WTC11 (cell line): ENCODE measurements at places on chromosomes 2 and 18.
A peak's percentile ranks its signal among the peaks of the same experiment; 100 is the strongest.

- DNase-seq: no peak
These were observed 19.8 kb downstream of the ACMSD start for GRCh38 chr2:134858245-134858644.

GRCh38 chr2:147639891-147640290, 204.9 kb upstream of the ACVR2A start:
- no peak for DNase-seq

DNA sequence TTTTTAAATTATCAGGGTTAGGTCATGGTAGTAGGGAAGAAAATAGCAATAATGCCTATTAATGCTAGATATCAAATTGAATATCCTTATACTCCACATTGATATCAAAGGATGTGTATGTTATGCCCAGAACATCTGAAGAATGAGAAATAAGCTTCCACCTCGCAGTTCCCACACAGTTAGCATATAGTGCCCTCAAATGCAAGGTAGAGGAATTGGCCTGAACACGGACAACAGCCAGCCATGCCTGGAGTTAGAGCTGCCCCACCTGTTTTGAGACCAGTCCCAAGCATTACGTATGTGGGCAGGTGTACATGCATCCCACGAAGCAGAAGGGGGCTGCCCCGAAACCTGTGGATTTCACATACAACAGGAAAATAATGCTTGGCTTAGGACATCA, 79.6 kb downstream of the SUMO1 start:
- DNase-seq: no peak

DNA sequence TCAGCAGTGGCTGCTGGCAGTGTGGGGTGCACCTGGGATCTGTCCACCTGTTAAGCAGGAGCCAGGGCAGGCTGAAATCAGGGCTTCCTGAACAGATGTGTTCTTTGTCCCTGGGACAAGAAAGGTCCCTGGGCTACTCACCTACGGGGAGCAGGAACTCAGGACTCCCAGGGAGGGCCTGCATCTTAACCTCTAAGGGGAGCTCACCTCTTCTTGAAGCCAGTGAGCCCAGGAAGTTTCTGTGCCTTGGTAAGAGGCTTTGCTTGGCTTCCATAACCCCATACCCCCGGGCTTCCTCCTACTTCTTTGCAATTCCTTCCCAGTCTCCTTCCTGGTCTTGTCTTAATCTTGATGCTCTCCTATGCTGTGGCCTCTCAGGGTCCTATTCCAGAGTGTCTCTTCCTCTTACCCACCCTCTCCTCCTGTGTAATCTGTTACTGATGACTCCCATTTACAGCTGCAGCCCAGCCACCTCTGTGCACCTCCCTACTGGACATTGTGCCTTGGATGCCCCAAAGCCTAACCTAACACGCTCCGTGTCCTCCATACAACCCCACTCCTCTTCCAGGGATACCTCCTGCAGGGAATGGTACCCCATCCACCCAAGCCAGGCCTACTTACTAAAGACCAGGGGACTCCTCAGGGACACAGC, 55.7 kb upstream of the MAPRE3 start:
- no peak for DNase-seq

DNA sequence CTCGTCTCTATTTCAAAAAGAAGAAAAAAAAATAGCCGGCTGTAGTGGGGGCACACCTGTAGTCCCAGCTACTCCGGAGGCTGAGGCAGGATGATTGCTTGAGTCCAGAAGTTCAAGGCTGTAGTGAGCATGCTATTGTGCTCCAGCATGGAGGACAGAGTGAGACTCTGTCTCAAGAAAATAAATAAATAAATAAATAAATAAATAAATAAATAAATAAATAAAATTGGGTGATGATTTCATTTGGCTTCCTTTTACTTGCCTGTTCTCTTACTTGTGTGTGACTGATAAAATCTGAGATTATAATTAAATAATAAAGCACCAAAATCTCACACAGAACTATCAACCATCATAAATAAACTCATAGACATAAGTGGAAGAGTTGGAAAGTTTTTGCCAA, 657.8 kb downstream of the NRXN1 start:
- no peak for DNase-seq

- no peak for DNase-seq
These were observed 1101.0 kb upstream of the FANCL start for GRCh38 chr2:59342166-59342565.

DNA sequence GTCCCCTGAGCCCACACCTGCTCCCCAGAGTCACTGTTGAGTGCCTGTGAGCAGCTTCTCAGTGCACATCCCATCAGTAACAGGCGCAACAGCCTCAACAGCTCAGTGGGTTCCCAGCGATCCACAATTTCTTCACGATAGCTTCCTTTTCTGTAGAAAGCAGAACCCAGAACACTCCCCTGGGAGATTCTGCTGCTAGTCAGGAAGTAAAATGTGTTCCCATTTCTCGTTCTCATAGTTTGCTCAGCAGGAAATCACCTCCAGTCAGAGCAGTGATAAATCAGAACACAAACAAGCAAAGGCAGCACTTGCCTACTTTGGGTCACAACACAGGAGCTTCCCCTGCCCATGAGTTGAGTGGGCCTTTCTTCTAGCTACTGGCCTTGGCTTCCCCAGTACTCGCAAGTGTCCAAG, 48.9 kb upstream of the ATG16L1 start:
- DNase-seq: no peak

GRCh38 chr2:117918608-117919007, 95.3 kb downstream of the CCDC93 start:
- no peak for DNase-seq

DNA sequence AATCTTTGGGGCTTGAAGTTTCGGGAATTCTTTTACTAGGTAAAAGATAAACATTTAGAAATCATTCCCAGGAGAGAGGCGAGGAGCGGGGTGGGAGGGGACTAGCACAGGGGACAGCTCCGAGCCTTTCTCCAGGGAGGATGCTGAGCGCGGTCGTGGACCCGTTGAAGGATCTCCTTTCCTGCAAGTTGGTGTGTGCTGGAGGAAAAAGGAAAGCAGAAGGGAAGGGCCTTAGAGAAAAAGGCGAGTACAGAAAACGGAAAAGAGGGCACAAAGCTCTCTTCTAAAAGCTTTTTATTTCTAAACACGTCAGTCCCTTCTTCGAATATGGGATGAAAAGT, 640 bp downstream of the SLC39A6 start:
- DNase-seq: peak; percentile 29

DNA sequence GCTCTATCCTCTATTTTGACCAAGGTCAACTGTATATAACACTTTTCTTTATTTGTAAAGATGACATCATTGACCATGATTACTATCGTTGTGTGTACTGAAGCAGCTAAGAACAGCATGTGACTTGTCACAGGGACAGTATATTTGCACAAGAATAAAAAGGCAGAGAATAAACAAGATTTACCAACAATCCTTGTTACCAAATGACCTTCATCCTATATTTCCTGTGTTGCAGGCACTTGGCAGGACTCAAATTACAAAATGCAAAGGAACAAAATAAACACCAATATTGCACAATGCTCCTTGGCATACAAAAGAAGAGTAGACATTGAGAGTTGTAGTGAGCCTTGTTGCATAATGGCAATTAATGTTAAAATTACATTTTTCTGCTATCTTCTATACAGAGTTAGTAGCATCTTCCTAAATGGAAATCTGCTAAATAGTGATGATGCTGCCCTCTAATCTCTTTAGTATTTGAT, 61.8 kb downstream of the RFTN2 start:
- DNase-seq: no peak

GRCh38 chr2:150520887-150521664, 33.6 kb upstream of the RND3 start:
- no peak for DNase-seq

DNA sequence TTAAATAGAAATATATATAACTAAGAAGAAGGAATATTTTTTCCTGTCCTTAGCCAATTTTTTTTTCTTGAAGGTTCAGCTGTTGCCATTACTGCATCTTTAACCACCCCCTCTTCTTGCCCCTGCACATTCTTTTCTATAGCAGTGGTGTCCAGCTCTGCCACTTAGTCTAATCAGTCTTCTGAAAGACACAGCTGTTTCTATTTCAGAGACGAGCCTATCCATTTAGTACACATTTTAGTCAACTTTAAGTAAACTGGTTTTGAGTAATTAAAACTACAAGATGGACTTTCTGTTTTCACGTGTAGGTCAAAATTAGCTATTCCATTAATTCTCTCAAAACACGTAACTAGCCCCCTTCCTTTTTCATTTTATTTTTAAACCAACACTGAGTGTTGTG, 21.0 kb downstream of the SPOPL start:
- DNase-seq: no peak

DNA sequence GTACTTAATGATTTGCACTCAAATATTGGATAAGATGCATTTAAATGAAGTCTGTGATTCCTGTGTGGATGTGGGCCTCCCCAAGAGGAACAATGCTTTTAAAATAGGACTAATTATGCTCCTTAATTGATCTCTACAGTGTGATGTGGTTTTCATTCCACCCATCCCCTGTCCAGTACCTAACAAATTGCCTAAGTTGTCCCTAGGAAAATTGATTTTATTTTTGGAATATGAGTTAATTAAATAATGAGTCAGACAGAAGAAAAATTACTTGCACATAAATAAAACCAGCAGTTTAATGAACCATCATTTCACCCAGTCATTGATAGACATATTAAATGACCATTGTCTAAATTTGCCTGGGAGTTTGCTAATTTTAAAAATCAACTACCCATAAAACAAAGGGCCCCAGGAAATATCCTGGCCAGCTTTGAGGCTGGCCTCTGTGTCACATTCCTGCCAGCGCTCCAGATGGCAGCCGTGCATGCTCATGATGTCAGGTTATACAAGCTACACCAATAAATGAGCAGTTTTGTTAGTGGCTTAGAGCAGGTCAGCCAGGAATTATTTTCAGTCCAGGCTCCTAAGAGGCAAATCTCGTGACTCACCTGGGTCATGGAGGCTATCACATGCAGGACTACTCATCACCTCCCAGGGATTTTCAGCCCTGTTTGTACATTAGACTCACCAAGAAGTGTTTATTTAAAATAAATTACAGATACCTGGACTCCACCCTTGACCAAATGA, 31.9 kb downstream of the ABHD3 start:
- no peak for DNase-seq

DNA sequence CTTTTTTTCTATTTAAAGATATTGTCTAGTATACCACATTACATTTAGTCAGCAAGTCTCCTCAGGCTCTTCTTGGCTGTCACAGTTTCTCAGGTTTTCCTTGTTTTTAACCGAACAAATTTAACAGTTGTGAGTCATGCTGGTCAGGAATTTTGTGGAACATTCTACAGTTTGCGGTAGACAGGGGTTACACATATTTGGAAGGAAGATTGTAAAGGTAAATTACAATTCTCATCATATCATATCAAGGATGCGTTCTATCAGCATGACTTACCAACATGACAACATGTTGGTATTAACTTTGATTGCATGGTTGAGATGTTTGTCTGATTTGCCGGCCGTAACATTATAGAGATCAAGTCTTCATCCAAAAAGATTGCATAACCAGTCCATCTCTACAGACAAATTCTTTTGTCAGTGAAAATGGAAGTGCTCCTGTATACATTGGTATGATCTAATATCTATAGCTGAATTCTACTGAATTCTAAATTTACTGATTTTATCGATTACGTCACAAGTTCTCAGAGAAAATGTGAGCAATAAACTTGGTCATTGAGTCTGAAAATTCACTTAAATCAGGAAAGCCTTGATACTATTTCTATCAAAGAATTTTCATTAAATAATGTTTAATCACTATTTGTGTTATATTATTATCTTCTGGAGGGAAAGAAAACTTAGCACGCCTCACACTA, 664.4 kb upstream of the SLC8A1 start:
- no peak for DNase-seq

DNA sequence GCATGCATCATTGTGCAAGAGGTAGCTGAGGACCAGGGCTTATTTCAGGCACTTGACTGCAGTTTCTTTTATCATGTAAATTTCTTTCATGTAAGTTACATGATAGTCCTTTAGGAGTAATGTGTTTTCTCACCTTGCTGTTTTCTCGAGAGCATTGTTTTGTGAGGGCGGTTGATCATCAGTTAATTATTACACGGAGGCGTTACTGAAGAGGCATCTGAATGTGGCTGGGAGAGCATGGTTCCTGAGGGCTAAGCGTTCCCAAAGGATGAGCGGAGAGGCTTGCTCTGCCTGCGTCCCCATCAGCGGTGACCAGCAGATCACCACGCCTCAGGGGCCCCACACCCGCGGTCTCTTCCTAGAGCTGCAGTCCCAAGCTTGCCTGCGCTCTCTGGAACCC, 156.1 kb upstream of the NFATC1 start:
- no peak for DNase-seq

DNA sequence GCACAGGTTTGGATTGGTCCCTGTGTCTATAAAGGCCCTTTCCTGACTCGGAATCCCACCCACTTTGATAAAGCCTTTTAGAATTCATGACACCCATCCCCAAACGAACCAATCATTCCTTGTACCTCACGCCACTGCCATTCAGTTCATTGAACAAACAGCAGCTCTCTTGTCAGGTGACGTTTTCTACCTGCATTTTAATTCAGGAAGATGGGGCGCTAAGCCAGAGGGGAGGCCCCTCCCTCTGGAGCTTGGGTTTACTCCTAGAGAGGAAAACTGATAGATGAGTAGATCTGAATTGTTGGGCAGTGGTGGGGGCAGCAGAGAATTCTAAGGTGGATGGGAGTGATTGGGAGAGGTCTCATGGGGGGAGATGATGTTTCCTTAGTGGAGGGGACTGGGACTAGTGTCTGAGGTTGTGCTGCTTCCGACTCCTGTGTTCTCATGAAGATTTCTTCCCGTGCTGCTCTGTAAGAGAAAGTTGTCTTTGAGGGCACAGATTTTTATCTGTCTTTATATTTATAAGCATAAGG, 9.6 kb downstream of the RRM2 start:
- no peak for DNase-seq

- peak; percentile 81 for DNase-seq
These were observed 261.0 kb downstream of the NYAP2 start for GRCh38 chr2:225660262-225661131.

DNA sequence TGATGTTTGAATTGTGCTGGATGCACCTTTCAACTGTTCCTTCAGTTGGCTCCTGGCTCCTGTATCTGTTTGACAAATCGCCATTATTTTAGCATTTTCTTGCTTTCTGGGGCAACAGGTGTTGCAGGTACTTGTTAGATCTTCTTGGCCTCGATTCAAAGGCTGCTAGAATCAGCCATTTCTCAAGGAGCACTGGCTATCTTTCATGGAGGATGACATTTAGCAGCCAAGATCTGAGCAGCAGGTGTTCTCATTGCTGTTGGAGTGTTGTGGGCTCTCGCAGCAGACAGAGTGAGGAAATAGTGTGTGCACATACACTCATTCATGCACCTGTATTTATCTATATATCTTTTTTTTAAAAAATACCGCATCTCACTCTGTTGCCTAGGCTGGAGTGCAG, 52.2 kb downstream of the INPP5D start:
- DNase-seq: no peak

DNA sequence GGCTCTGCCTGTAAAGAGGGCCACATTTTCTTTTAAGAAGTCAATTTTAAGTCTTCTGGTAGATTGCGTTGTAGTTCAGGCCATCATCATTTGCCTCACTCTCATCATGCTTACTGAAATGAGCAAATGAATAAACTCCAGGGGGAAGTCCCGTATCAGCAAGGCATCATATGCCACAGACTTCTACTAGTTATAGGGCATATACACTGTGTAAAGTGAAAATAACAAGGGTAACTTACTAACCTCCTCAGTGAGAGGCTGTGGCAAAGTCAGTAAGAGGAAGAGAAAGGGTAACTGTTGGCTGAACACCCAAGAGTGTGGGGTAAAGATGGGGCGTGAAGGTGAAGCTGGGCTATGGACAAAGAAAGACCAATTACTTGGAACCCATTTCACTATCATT, 456.2 kb downstream of the SPAG16 start:
- no peak for DNase-seq
